ENCODE measurements at places on chromosomes 4 and X.

DNA sequence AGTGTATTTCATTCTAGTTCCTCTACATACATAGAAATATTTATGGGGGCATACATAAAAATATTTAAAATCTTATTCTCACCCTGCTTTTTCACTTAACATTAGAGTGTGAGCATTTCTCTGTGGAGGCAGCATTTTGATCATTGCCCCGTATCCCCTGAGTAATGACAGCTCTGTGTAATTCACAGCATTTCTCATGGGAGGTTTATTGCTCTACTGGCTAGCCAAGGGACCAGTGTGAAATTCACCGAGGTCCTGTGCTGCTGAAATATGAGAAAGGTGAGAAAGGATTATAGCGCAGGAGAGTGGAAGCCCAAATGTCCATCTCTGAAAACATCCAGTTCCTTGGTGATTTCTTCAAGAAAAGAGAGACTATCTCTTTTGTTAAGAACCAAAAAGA lies 22.9 kb downstream of the PDGFC start:
- DNase-seq, result no peak

- no peak for DNase-seq
These were observed 627 bp upstream of the HSD17B11 start for GRCh38 chr4:87391576-87392054.

GRCh38 chr4:96736352-96736889 lies 896.5 kb downstream of the PDHA2 start:
- no peak for DNase-seq

- DNase-seq, result no peak
These were observed 11.6 kb downstream of the SMIM20 start for GRCh38 chr4:25925486-25926201.

- no peak for DNase-seq
These were observed 13.2 kb downstream of the CC2D2A start for GRCh38 chr4:15482842-15483241.

DNA sequence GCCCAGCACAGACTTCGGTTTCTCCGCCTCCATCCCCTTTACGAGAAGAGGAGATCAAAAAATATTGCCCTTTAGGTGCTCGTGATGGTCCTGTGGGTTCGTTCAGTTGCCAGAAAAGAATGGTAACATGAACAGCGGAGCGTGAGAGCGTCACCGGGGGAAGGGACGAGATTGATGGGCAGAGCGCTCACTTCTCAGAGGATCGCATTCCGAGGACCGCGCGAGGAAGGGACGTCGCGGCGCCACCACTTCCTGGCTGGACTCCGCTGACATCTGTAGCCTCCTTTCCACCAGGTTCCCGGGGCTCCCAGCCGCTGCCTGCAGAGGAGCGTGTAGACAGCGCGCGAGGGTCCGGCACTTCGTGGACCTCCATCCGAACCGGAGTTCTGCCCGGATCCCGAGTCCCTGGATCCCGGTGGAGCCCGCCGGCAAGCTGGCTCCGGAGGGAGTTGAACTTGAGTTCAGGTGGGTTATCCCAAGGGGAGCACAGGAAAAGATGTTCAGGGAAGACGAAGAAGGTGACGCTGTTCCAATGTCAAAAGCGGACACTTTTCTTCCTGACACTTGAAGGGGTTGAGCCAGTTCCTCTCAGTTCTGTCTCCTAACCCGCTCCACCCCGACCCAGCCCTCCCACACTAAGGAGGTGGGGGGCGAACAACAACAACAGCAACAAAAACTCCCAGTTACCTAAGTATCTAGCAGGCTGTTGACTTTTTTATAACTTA lies 484 bp downstream of the GALNTL6 start:
- no peak for DNase-seq

- DNase-seq, result no peak
These were observed 1.3 kb upstream of the CCKAR start for GRCh38 chr4:26491449-26492170.

GRCh38 chr4:125397226-125397625 lies 82.5 kb downstream of the FAT4 start:
- DNase-seq, result no peak

DNA sequence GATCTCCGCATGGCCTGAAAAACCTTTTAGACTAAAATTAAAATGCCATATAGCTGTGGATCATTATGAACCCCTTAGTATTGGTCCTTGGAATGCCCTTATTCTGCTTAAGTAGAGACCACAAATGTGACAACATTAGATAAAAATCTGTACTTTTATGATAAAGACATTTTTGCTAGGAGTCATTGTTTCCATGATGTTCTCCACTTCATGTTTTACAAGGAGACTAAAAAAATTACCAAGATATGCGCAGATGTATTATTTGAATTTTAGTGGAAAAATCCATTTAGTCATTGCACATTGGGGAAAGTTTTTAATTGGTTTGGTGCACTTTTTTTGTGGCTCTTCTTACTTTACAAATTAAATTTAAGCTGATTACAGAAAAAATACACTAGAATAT lies 85.1 kb upstream of the HPRT1 start:
- no peak for DNase-seq

- no peak for DNase-seq
These were observed 265.9 kb upstream of the GK2 start for GRCh38 chr4:79673898-79674297.

DNA sequence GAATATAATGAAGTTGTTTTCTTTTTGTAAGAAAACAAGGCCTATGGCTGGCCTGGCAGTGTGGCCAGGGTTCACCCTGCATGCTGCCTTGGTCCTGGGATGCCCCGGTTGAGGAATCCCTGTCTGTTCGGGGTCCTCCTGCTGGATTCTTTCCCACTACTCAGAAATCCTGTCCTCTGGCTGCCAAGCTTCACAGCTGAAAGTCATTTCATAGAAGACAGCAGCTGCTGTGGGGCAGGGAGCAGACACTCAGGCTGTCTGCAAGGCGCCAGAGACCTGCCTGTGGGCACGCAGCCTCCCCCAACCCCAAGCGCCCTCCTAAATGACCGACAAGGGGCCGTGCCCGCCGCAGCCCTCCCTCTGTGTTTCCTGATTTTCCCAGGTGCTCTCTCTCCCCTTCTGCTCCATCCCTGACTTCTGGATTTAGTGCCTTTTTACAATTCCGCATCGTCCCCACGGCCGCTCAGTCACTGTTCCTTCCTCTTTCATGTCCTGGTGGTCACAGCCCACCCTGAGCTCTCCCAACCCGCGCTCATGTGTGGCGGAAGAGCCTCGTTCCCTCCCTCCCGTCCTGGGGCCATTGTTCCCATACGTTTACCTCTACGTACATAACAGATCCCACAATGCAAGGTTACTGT lies 27.5 kb downstream of the ZFYVE28 start:
- DNase-seq, result no peak

GRCh38 chr4:182738283-182739047 lies 178.7 kb downstream of the DCTD start:
- DNase-seq, result no peak

DNA sequence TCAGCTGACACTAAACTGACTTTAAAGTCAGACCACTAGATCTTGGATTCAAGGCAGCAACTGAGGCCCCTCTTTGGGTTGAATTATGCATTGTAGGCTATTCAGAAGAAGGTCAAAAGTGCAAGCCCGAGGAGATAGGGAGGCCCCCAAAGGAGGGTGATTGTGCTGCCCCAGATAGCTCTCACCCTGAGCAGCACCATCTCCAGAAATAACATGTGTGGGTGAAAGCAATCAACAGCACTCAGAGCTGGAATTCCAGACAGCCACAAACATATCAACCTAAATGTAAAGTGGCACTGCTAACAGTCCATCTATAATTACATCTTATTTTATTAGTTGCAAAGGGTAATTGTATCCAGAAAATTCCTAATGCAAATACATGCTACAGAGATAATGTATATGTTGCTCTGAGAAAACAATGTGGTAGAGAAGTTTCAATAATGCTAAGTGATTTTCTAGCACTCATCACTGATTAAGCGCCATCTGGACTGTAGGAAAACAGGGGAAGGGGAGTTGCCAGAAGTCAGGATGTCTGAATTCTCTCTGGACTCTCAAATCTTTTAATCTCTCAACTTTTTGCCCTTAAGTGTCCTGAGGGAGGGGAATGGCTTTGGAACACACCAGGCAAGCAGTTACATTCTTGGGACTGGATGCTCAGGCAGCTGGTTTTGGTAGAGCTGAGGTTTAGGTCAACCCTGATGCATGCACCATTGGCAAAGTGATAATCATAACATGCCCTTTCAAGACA lies 61.8 kb upstream of the SFRP2 start:
- DNase-seq, result no peak

DNA sequence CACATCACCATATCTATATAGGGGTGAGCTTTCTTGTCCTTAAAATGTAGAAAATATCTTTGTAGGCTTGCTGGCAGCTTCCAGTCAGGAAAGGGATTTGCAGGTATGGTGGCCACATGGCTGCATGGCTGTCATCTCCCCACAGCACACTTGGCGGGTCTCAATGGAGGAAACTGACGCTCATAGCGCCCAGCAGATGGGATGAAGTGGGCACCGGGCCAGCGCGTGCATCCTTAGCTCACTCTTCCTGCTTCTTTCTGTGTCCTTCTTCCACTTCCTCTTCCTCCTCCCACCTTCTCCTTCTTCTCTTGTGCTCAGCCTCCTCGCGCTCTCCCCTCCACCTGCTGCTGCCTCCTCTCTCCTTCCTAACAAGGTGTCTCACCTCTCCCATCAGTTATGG lies 156.2 kb upstream of the PSAPL1 start:
- DNase-seq, result no peak

DNA sequence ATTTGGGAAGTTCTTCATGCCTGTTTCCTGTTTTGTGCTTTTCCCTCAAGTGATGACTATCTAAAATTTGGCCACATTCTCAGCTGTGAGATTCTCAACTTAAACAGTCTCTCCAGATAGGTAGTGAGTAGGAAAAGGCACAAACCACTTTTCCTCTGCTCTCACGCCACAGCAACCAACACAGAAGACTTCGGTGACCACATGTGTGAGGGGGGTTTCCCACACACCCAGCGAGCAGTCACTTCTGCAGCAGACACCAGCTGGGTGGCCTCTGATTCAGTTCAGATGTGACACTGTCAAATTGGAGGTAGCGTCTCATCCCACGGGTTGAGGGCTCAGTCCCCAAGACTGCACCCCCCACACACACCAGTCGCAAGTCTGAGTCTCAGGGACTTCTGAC lies 25.1 kb upstream of the CLDN34 start:
- DNase-seq, result no peak

- no peak for DNase-seq
These were observed 142.5 kb upstream of the TTC29 start for GRCh38 chr4:147088146-147088545.

- DNase-seq, result no peak
These were observed 92.3 kb upstream of the DCLK2 start for GRCh38 chr4:149985981-149986380.

DNA sequence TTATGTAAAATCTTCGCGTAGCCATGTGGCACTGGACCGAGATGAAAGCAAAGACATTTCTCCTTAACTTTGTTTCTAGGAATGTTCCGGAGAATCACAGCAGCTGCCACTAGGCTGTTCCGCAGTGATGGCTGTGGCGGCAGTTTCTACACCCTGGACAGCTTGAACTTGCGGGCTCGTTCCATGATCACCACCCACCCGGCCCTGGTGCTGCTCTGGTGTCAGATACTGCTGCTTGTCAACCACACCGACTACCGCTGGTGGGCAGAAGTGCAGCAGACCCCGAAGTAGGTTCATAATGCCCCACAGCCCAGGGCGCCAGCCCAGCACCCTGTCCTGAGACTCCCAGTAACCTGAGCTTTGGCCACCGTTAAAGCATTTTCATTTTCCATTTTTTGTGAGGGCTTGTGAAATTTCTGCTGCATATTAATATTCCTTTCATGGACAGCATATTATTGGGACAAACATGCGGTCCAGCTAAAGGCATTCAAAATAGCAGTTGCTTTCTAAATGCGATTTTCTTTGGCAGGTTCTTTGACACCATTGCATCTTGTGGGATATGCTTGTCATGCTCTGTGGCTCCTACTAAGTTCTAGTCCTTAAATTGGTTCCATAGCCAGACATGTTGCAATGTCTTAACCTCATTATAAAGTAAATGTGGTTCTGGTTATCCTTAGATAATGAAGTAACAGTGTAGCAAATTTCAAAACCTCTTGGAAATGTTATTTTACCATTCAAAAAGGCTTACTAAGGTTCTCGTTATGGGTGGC lies 49.1 kb upstream of the MSANTD1 start:
- DNase-seq, result no peak

Measured in SIG-M5 (cell line).